ENCODE measurements at places on chromosomes 4 and X.

DNA sequence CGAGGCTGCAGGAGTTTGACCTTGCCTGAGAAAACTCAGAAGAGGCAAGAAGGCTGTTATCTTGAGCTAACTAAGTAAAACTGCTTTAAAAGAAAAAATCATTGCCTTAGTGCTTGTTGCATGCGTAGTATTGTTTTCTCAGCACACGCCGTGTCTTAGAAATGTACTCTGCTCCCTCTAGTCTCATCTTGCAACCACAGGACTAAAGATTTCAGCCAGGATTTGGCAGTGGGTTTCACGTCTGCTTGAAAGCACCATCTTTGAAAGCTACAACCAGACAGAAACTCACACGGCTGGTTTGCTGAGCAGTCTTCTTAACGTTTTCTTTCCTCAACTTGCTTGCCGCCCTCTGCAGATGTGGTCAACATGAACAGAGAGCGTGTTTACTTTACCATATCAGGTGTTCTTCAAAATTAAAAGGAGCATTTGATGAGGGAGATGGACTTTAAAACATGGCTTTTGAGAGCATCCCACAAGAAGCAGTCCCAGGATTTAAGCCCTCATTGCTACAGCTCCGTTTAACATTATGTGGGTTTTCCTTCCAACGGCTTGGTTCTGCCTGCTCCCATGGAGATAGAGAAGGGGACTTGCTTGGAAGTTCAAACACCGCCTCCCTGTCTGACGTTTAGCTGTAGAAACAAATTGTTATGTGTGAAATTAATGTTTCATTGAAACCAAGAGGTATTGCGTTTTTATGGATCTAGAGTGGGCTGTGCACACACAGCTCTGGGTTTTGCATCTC, 3.4 kb downstream of the SORCS2 start:
- no peak for DNase-seq

- DNase-seq: no peak
These were observed 23.6 kb upstream of the SLC25A43 start for GRCh38 chrX:119375561-119375960.

GRCh38 chrX:48937054-48937907, 18.5 kb upstream of the PIM2 start:
- peak; percentile 92 for DNase-seq

GRCh38 chr4:153497091-153497531, 31.0 kb downstream of the TMEM131L start:
- DNase-seq: peak; percentile 73

DNA sequence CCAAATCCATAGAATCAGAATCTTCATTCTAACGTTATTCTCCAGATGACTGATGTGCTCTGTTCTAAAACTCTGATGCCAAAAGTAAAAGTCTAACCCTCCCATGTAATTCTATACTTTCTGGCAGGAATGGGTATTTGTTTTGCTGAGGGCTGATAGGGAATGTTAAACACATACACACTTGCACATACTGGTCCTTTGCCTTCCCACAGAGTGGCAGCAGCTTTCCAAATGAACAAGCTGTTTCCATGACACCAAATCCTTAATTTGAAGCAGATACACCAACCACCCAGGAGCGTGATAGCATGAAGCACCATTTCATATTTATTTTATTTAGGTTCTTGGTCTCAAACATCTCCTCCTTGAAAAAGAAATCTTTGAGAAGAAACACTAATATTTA, 155.5 kb upstream of the PRDX4 start:
- no peak for DNase-seq

DNA sequence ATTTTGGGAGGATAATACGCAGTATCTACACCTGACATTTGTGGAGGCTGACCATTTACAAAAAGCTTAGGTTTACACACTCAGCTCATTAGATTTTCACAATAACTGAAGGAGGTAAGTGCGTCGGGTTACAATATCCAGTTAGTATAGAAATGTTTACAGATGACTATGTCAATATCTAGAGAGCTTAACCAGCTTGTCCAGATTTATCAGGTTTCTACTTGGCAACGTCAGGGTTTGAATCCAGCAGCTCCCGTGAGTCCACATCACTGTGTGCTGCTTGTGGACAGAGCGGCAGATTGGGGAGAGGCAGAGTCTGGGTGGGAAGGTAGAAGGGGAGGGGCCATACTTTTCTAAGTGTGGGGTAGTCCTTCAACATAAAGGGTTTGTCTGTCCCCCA, 28.3 kb downstream of the ARHGAP10 start:
- DNase-seq: no peak

DNA sequence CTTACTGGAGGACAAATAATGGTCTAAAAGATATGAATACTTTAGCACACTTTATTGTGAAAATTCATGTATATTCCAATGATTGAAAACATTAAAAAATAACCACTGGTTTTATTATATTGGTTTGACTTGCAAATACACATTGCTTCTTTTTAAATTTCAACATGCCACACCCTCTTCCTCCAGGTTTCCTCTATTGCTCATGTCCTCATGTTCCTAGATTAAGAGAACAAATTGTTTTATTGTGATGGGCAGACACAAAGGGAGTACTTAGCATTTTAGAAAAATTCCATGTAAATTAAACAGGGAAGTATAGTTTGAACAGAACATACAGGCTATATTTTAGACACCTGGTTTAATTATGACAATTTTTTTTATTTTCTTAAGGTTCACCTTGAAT, 230.6 kb upstream of the GPRIN3 start:
- DNase-seq: no peak

GRCh38 chrX:119791437-119792231, at the start of gene RPL39:
TSS of gene RPL39 (minus strand) at chrX:119791630. CDS start at chrX:119791576, 54 bp downstream.
- peak; percentile 84 for DNase-seq

All from activated CD4-positive, alpha-beta T cell treated with anti-CD3 and anti-CD28 coated beads, Interleukin-2, amount 10 ng/mL, durations not matched to agents 7 days and 5 days (primary cell).